ENCODE measurements at places on chromosomes 6 and 20.

DNA sequence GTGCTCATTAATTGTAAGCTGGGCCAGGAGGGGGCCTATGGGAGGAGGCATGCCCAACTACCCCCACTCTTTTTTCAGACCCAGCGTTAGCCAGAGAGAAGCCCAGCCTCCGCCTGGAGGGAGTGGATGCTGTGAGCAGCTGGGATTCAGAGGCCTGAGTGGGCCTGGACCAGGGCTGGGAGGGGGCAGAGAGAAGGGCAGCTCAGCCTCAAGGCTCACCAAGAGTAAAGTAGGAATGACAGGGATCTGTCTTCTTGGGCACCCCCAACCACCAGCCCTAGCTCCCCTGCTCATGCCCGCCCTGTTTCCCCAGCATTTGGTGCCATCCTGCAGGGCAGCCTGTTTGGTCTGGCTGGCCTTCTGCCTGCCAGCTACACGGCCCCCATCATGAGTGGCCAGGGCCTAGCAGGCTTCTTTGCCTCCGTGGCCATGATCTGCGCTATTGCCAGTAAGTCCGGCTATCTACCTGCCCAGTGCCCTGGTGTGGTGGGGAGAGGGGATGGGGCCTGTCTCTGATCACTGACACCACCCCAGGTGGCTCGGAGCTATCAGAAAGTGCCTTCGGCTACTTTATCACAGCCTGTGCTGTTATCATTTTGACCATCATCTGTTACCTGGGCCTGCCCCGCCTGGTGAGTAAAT is 6.8 kb downstream of the SLC29A1 start:
- DNase-seq = no peak

- no peak for DNase-seq
These were observed 59.6 kb upstream of the TTPAL start for GRCh38 chr20:44415833-44416715.

GRCh38 chr20:12255461-12255970 is 337.8 kb downstream of the BTBD3 start:
- DNase-seq = no peak

GRCh38 chr6:8059129-8059528 is 5.1 kb downstream of the BLOC1S5 start:
- DNase-seq = no peak

DNA sequence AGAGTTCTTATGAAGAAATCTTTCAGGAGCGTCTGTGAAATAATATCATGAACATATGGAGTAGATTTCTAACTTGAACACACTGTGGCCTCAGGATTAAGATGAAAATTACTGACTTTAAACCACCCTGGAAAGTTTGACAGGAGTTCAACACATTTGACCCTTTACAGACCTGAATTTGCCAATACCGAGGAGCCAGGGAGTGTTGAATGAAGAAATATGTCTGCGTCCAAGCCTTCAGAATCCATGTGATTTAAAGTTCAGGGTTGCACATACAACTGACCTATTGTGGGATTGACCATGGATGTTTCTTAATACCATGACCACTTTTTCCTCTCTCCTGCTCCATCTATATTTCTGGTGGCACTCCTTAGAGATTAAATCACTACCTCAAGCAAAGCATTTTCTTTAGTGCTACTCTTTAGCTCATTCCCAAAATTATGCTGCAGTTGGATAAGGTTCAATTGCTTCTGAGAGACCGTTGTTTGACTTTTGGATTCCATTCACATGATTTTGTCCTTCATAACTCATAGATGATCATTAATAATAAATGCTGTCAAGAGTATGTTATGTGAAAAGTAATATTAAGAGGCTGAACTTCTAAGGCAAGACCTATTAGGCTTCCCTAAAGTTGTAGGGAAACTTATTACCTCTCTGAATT is 57.4 kb downstream of the PRL start:
- DNase-seq = no peak

DNA sequence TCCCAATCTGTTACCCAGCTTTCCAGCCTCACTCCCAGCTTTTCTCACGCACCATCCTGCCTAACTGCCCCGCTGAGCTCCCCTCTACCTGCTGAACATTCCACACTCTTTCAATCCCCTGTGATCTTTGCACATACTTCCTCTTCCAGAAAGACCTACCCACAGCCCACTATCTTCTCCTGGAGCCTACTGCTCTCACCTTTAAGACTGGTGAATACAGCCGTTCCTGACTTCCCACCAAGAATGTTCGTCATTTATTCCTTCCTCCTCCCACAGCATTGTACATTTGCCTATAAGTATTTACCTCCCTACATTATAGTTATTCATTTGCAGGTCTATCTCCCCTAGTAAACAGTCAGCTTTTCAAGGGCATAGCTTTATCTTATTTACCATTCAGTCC is 61.9 kb upstream of the MBOAT1 start:
- no peak for DNase-seq

DNA sequence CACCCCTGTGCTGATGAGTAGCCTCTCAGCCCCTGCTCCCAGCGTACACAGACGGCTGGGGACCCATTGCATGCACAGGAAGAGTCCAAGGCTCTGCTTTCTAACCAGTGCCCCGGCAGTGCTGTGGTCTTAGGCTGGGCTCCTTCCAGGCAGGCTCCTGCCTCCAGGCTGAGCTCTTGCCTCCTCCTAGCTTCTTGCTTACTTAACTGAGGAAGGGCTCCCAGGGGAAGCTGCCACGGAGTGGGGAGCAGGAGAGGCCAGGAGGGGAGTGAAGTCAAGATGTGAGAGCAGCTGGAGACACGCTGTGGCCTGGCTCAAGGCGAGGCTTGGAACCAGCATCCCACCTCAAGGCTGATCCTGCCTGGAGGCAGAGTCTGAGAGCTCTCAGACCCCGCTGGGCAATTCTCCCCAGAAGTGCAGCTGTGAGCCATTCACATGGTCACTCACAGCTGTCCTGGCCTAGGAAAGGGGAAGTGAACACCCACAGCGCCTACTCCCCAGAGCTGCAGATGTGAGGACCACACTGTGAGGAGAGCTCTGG is 141.0 kb downstream of the TBXT start:
- DNase-seq = no peak

GRCh38 chr6:128723667-128724066 is 159.3 kb upstream of the LAMA2 start:
- DNase-seq = no peak

DNA sequence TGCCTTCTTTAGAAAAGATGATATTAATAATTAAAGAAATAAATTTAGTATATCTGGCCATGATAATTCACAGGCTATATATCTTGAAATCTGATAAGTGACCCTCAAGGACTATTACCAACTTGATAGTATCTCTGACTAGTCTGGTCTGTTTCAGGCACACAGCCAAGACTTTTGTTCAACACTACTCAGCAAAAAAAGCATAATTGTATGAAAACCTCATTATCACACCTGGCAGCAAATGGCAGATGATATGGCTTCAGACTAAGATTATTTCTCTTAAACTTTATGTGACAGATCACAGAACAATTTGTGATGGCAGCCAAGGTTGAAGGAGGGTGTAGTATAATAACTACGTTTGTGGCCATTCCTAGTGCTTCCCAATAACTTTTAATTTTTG is 114.7 kb downstream of the RWDD2A start:
- DNase-seq = no peak

DNA sequence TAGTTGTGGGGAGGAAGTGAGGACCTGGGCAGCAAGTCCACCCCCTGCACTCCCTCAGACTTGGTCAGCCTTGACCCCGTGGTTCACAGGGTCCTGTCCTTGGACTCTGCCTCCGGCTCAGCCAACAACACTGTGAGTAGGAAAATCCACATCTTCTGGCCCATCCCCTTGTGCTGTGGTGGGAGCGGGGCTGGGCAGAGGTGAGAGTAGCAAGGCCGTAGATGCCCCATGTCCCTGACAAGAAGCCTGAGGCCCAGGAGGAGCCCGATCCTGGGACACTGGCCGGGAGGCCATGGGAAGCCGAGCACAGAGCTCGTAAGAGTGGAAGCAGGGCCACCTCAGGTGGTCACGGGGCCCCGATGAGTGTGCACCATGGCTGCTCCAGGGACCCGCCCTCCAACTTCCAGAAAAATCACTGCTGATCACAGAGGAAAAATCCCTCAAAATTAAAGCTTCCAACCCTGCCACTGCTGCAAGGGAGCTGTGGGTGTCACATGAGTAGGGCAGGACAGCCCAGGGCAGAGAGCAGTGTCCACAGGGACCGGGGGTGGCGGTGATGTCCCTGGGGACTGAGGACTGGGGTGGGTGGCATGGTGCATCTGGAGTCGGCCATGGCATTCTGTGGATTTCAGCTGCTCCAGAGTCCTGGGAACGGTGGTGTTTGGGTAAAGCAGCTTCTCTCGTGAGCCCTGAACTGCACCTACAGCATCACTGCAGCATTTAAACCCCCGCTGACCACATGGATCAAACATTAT is 189.4 kb downstream of the DLL1 start:
- DNase-seq = no peak

GRCh38 chr6:99575544-99576227 is 7.2 kb upstream of the CCNC start:
- DNase-seq = no peak

GRCh38 chr6:14241255-14242070 is 123.9 kb downstream of the CD83 start:
- no peak for DNase-seq

GRCh38 chr20:20037960-20038359 is 14.3 kb downstream of the CRNKL1 start:
- DNase-seq = no peak

DNA sequence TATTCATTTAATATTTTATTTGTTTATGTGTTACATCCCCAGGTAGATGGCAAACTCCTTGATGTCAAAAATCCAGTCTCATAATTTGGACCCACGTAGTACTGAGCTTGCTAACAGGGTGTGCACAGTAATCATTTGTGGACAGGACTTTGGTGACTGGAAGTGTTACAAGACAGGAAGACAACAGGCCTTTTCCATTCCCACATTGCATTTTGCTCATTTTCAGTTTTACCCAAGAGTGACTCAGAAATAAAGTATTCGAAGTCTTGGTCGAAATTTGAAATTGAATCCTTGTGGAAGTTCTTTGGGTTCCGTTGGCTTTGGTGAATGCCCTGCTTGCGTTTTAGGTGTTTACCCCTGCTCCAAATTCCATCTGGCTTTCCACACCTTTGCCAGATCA is 63.0 kb upstream of the THBS2 start:
- DNase-seq = no peak

Data from naive thymus-derived CD8-positive, alpha-beta T cell (primary cell).